D341Med (cell line): ENCODE measurements at places on chromosomes 6 and 20.

DNA sequence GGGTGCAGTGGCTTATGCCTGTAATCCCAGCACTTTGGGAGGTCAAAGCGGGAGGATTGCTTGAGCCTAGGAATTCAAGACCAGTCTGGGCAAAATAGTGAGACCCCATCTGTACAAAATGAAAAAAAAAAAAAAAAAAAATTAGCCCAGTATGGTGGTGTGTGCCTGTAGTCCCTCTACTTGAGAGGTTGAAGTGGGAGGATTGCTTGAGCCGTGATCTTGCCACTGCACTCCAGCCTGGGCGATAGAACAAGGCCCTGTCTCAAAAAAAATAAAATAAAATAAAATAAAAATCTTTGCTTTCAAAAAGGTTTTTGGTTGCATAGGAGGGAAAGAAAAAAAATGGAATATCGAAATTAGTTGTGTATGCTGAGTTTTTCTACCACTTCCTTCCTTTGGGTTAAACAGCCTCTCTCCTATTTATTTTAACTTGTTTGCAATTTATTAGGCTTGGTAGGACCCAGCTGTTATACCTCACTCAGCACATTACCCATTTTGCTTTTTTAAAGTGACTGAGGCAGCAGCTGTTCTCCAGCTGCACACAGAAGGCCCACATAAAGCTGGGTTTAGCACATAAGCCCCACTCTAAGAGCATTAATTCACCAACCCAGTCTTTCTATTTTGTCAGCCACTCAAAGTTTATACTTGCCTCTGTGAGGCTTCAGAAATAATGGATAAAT is 152.3 kb downstream of the ZFAND3 start:
- DNase-seq, result peak; percentile 45

DNA sequence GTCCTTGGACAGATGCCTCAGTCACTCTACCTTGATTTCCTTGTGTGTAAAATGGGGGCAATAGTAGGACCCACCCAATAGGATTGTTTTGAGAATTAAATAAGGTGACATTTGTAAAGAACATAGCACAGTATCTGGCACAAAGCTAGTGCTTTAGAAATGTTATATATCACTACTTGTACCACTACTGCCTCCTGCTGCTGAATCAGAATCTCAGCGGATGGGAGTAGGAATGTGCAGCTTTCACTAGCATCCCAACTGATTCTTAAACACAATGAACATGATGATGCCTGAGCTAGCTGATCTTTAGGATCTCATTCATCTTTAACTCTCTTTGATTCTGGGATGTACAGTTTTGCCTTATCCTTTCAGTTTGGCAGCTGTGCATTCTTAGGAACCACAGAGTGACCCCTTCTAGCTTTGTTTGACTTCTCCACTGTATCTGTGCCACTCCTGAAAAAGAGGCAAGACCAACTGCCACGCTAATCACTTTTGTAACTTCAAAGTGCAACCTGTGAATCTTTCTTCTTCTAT is 7.2 kb downstream of the PBOV1 start:
- DNase-seq, result no peak

- no peak for DNase-seq
These were observed 113.8 kb upstream of the ARMC2 start for GRCh38 chr6:108734271-108734922.

DNA sequence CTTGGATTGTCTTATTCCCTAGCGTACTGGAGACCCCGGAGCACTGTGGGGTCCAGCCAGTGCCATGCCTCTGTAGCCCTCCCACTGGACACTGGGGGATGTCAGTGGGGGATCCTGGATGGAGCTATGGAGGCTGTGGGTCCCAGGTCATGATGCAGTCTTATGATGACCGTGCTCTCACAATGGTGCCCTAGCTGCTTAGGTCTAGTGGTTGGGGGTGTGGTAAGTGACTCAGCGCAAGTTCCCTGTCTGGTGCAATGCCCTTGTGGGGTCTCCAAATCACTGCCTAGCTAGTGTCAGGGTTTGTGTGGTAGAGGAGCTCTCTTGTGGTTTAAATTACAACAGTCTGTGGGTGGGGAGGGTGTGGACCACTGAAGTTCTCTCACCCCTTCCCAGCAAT is 135.4 kb downstream of the CDC5L start:
- DNase-seq, result no peak

DNA sequence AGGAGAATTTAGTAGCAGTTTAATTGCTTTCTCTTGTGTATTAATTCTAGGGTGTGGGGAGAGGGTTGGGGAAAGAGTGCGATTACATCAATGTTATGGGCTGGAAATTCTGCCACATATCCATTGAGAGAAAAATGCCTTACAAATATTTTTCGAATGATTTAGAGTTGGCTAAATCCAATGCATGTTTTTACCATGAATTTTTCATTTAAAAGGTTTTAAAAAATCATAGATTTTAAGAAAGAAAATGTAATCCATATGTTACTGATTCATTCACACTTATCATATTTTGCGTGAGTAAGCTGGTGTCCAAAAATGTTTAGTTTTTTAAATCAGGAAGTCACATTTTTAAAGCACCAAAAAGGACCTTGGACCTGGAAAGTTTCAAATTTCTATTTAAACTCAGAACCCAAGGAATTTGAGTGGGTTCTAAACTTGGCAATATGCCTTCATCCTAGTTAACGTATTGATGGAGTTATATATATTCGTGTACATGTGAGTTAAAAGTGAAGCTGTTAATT is 627.4 kb upstream of the CITED2 start:
- DNase-seq, result no peak

DNA sequence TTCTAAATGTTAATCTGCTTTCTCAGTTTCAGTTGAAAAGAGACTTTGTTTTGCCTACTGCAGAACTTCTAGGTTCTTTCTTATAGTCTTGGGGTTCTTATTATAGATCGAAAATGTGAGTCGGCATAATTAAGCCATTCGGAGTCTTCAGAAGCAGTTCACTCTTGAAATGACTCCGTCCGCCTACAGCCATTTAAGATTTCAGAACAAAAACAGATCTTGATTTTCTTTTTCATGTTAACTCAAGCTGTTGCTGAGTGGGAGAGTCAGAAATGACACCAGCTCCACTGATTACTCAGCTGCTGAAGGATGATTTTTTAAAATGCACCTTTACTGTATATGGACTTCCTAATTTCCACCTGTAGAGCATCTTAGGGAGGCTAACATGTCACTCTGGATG is 15.9 kb downstream of the PRDM1 start:
- no peak for DNase-seq

- no peak for DNase-seq
These were observed 98.8 kb upstream of the BEND6 start for GRCh38 chr6:56856036-56856580.

GRCh38 chr20:25637247-25637646 is 13.4 kb upstream of the NANP start:
- no peak for DNase-seq

- no peak for DNase-seq
These were observed 4.9 kb upstream of the FAM83C start for GRCh38 chr20:35297155-35297554.

DNA sequence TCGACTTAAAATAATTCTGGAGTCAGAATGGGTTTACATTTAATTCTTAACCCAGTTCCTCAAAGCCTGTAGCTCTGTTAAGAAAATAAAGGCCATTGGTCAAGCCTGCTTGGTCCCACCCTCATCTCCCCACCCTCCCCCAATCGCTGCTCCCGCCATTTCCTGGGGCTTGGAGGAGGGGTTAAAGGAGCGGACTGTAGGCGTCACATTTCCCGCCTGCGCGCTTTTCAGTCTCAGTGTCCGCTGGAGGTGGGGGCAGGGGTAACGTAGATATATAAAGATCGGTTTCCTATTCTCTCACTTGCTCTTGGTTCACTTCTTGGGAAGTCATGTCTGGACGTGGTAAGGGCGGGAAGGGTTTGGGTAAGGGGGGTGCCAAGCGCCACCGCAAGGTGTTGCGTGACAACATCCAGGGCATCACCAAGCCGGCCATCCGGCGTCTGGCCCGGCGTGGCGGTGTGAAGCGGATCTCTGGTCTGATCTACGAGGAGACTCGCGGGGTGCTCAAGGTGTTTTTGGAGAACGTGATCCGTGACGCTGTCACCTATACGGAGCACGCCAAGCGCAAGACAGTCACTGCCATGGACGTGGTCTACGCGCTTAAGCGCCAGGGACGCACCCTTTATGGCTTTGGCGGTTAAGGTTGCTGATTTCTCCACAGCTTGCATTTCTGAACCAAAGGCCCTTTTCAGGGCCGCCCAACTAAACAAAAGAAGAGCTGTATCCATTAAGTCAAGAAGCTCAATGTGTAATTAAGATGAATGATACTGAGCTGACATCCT is 58.9 kb downstream of the TRIM38 start:
- no peak for DNase-seq
